ENCODE measurements at places on chromosomes 4 and X. TPM values are rescaled to one million over a fixed set of nuclear protein-coding genes. Genes with fewer than 3 reads are reported as not detected.

DNA sequence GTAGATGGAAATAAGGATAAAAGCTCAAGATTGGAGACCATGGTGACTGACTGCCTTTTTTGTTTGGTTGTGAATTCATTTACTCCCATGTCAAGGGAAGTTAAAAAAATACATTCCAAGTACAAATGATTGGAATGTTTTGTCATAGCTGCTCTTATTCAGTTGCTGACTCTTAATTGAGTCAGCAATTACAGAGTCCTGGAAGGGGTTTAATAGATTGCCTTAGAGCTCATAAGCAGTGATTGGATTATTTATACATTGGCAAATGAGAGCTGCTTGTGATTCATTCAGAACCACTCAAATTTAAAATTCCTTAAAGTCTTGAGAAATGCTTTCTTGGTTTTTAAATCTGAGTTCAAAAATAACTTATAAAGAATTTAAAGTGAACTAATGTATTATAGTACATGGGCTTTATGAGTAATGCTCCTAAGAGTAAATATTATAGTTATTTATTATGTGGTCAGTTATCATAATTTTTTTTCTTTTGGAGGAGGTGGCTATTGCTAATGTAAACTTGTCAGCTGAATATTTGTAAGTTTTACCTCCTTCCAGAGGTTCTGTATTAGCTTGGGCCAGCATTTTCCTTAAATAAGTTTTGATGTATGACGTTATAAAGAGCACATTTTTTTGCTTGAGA, 13.6 kb downstream of the JADE1 start:
- DNase-seq: no peak

GRCh38 chrX:69324851-69325250, 159.6 kb upstream of the PJA1 start:
- no peak for DNase-seq

DNA sequence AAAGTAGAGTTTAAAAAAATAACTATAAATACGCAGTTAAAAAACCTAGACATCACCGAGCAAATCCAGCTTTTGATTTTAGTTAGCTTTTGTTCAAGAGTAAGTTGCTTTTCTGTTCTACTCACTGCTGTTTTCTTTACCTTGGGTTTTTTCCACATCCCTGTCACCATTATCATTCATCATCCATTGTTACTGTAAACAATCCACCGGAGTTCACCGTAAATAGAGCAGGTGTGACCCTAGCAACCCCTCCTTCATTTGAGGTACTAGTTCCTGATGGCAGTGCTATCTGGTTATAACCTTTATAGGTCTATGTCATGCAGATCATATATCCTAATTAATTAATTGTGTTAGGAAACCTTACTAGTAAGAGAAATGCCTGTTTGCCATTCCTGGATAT, 43.0 kb upstream of the TEX13D start:
- no peak for DNase-seq

DNA sequence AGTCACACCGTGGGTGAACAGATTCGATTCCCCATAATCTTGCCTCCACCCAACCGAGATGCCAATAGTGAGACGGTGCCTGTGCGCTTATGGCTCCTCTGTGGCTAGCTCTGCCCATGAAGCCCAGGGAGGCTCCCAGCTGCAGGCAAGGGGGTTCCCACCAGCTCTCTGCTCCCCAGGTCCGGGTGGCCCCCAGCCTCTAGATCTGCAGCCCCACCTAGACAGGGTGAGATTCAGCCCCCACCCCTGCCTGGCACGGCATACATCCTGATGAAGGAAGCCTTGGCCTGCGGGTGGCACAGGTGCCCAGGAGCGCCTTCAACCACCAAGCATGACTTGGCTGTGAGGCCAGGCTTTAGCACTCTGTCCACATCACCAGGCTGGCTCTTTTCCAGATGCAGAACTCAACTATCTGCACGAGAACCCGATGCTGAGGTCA, 40.6 kb downstream of the WDR1 start:
- DNase-seq: no peak

GRCh38 chr4:183286590-183287308, 33.3 kb downstream of the CLDN22 start:
- DNase-seq: no peak

DNA sequence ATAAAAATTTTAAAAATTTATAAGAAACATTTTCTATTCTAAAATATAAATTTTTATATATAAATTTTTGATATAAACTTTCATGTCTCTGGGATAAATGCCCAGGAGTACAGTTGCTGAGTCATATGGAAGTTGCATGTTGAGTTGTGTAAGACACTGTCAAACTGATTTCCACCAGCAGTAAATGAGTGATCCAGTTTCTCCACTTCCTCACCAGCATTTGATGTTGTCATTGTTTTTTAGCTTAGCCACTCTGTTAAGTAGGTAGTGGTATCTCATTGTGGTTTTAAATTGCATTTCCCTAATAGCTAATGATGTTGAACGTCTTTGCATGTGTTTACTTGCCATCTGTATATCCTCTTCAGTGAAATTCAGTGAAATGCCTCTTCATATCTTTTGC, 66.5 kb downstream of the MAMLD1 start:
- DNase-seq: no peak

- DNase-seq: no peak
Measured at GRCh38 chr4:140236654-140237169, 82.7 kb upstream of the MAML3 start.

- no peak for DNase-seq
Measured at GRCh38 chrX:21974011-21974385, 33.5 kb downstream of the SMS start.

GRCh38 chr4:113293043-113293560, 243.6 kb downstream of the ANK2 start:
- peak; percentile 34 for DNase-seq

- DNase-seq: no peak
Measured at GRCh38 chr4:43898836-43899235, 549.8 kb downstream of the KCTD8 start.

DNA sequence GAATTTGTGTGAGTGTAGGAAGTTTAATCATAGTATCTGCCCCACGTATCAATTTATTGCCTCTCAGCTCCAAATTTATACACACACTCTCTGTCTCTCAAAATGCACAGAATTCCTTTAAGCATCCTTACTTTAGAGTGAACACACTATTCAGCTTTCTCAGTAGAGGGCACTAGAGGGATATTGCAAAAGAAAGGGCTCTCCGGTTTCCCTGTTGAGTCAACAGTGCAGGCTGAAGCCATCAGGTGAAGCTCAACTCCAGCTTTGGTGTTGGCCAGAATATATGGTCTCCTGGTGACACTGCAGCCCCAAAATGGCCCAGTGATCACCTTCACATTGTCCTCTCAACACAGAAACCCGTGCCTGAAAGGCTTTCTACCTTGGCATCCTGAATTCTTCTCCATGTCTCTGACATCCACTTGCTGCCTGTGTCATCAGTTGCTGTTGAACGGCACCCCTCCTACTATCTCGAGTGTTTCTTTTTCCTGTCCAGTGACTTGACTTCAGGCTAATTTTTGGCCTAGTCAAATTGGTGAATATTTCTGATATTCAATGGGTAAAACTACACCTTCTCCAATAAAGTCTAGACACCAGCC, 670.5 kb downstream of the GABRG1 start:
- DNase-seq: peak; percentile 68

DNA sequence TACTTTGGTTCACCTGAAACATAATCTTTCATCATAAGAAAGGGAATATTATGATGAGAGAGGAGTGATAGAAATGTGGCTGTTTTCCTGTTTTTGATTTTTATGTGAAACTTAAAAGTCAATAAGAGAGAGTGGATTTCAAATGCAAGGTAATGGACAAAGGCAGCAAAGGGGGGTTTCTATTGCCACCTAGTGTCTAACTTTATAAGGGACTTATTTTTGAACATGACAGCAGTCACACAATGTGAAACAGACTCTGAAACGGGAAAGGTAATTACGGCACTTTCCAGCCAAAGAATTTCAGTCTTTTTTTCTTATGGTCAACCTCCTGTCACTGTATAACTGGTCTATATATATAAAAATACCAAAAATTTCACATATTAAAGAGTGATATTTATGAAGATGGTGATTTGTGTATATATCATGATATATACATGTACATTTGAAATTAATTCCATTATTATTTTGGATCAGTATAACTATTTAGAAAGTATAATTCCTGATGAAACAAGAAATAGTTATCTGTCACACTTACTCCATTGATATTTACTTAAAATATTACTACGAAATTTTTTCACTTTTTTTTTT, 127.1 kb downstream of the FBXO8 start:
- DNase-seq: peak; percentile 44

DNA sequence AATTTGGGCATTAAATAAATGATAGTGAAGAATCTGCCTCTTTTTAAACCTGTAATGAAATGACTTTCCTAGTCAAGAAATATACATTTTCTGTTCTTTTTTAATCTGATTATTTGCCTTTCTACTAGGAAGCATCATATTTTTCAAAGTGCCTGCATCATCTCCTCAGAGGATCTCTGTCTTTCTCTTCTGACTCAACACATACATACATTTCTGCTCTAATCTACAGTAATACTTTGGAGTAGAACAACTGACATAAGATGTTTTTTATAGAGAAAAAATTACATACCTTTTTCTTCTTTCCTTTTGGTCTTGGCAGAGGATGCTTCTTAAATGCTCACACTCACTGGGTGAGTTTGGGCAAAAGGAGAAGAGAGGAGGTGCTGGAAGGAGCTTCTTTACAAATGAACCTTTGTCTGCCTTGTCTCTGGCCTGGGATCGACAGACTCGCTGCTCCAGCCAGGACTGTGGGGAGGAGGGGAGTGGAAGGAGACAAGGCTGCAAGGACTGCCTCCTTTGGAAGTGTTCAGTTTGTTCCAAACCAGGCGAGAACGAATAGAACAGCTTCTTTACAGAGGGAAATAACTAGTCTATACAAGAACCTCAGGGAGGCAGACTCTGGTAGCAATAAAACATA, at the start of gene SCRG1:
Gene SCRG1, minus strand, starts transcription at position 338 of the 637 bp plus-strand sequence. CDS start 7,702 bp downstream, outside the sequence.
- peak; percentile 66 for DNase-seq

TCEAL5 gene
- total RNA-seq: 0.12 TPM

WAS gene
- 0.37 TPM for total RNA-seq

RTL9 gene
- 0.22 TPM for total RNA-seq

RTL3 gene
- not detected for total RNA-seq

FAM149A gene
- total RNA-seq: 10.4 TPM

TIGD2 gene
- 28.1 TPM for total RNA-seq

SEPSECS gene
- total RNA-seq: 24.5 TPM
